ENCODE measurements at places on chromosomes 5 and 9.

- DNase-seq: no peak
Observed at GRCh38 chr9:135069558-135070197, 17.8 kb upstream of the OLFM1 start.

- no peak for DNase-seq
Observed at GRCh38 chr5:31404325-31404724, 127.6 kb downstream of the DROSHA start.

DNA sequence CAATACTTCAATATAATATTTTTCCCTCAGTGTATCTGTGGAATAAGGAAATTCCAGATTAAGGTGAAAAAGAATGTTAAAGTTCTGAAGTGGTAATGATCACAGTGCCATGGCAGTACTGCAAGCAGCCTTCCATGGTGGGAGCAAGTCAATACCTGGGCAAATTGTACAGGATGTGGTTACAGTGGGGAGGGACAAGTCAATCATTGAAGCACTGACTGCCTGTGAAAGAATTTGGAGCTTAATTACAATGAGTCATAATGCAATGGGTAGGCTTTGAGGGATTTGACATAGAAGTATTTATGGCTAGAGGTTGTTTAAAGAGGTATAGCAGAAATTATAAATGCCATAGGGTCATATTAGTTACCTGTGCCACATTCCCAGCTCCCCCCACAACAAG, 786.5 kb upstream of the ACO1 start:
- no peak for DNase-seq

DNA sequence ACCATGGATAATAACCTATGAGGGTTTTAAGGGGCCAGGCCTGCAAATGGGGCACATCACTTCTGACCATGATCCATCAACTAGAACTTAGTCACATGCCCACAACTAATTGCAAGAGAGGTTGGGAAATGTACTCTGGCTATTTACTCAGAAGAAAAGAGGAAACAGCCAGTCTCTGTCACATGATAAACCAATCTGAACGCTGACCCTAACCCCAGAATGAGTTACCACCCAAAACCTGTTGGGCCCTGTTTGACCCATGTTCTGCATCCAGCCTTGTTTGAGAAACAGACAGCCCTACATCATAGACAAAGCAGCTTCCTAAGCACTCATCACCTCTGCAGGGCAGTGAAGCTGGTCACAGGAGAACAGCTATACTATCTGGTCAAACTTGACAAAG, 5.8 kb downstream of the MACROH2A1 start:
- no peak for DNase-seq

- no peak for DNase-seq
Observed at GRCh38 chr9:132969783-132970182, 8.7 kb upstream of the GFI1B start.

GRCh38 chr5:134070725-134071613, 43.5 kb upstream of the TCF7 start:
- peak; percentile 31 for DNase-seq

DNA sequence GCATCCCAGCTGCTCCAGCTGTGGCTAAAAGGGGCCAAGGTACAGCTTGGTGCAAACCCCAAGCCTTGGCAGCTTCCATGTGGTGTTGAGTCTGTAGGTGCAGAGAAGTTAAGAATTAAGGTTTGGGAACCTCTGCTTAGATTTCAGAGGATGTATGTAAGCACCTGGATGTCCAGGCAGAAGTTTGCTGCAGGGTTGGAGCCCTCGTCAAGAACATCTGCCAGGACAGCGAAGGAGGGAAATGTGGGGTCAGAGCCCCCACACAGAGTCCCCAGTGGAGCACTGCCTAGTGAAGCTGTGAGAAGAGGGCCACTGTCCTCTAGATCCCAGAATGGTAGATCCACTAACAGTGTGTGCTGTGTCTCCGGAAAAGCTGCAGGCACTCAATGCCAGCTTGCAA, 236.2 kb upstream of the ADRA1B start:
- no peak for DNase-seq

GRCh38 chr5:126814721-126815404, 37.9 kb downstream of the LMNB1 start:
- DNase-seq: no peak

DNA sequence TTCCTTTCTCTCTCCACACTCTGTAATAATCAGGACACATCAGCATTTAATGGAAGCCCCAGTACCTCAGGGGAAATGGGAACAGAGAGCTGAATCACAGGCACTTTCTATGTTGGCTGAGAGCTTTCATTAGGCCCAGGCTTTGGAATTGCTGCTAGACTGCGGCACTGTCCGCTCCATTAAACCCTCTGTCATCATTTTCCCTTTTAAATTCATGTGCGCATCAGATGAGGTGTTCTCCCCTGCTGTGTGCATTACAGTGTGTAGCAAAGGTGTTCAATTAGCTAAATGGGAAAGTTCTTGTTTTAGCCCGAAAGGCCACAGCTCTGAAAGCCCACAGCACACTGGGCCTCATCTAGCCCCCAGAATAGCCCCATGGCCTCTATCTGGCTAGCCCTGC, 133.6 kb downstream of the SV2C start:
- DNase-seq: no peak

- DNase-seq: no peak
Observed at GRCh38 chr5:31059889-31060288, 133.6 kb upstream of the CDH6 start.

- no peak for DNase-seq
Observed at GRCh38 chr5:53884417-53884816, 324.0 kb downstream of the NDUFS4 start.

GRCh38 chr5:96962540-96962991, 26.7 kb downstream of the LNPEP start:
- DNase-seq: peak; percentile 18

DNA sequence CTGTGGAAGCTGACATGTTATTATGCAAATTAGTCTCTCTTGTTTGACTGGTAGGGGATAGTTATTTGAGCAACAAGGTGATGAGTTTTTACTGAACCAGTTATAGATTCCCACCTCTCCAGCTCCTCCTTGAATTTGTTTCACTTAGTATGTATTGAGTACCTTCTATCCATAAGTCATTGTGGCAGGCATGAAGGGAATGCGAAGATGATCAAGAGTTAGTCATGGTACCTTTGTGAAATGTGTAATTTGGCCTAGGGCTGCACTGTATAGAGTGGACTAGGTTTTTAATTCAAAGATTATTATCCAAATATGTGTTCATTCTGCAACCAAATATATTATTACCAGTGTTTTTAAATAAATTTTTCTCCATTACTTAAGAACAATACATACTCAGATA, 110.1 kb downstream of the HACD4 start:
- DNase-seq: peak; percentile 6

DNA sequence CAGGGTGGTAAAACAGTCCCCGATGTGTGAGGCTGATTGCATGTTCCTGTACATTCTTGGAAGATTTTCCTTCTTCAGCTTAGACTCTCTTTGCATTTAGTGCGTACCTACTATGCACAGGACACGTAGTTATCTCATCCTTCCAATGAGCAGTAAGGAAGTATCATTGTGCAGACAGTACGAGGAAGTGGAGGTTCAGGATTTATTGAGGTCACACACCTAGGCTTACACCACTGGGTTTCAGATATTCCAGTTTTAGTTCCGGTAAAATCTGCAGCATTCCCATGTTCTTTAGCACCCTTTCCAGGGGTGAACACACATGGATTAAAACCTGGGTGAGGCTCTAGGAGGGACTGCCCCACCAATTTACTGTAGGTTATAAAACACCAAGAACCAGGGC, 238.7 kb downstream of the ZSWIM6 start:
- DNase-seq: no peak

GRCh38 chr9:129626625-129627284, 792 bp downstream of the NTMT1 start:
- DNase-seq: peak; percentile 42

DNA sequence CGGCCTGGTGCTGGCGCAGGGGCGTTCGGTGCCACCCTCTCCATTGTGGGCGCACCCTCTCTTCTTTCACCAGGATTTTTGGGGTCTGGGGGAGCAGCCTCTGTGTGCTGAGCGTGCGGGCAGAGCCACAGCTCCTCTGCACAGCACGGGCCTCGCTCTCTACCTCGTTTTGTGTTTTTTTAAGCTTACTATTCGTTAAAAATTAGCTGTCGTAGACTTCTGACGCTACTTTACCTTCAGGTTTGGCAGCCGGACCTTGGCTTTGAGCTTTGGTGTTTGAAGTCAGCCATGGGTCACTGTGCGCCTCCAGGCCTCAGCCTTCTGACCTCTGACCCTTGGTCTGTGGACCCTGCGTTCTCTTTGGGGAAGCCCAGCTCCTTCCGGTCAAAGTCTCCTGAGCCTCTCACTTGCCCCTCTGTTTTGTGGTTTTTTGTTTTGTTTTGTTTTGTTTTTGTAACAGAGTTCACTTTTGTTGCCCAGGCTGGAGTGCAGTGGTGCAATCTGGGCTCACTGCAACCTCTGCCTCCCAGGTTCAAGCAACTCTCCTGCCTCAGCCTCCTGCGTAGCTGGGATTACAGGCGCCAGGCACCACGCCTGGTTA, 88.2 kb upstream of the CACNA1B start:
- no peak for DNase-seq

DNA sequence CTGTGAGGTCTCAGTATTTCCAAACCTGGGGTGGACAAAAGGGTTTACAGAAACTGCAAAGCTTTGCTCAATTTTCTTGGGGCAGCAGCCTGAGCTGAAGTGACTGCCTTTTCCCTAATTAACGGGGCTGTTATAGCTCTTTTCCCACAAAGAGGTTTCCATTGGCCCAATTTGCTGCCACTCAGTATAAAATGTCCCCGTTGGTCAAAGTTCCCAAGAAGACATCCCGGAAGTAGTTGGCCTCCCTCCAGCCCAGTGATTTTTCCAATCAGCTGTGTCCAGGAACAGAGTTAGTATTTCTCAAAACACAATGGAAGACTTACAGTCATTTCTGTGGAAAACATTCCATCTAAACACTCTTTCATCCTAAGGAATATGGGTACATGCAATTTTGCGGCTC, 643.6 kb downstream of the ACTL7B start:
- peak; percentile 84 for DNase-seq

DNA sequence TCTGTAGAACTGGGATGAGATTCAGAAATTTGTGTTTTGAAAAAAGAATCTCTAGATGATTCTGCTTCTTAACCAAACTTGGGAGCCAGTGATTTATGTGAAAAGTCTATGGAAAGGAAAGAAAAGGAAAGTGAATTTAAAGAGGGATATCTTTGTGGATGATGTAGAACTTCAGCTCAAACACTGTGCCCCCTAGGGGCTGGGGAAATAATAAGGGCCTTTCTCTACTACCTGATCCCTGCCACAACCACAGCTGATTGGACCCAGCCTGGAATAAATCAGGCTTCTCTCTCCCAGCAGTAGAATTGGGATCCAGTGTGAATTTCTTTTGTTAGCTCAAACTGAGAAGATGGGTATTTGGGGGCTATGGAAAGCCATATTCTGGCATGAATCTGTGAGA, 155.0 kb downstream of the PRELID2 start:
- DNase-seq: no peak

DNA sequence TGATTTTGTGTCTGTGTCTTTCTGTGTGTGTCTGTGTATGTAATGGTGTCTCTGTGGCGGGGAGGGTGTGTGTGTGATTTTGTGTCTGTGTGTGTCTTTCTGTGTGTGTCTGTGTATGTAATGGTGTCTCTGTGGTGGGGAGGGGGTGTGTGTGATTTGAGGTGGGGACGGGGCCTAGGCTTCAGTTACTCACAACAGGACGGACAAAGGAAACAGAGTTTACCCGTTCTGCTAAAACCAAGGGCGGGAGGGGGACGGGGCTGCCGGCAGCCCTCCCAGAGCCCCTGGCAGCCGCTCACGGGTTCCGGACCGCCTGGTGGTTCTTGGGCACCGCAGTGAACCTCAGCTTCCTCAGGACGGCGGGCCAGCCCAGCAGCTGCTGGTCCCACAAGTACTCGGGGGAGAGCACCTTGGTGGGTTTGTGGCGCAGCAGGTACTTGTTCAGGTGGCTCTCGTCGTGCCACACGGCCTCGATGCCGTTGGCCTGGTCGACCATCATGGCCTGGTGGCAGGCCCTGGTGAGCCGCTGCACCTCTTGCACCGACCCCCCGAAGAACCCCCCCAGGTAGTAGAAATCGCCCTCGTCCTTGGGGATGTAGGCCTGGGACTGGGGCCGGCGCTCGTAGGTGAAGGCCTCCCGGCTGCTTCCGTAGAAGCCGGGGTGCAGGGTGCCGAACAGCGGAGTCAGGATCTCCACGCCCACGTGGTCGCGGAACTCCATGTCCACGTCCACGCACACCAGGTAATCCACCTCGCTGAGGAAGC, 19.4 kb downstream of the ABO start:
- no peak for DNase-seq

GRCh38 chr9:137580954-137581322, 2.2 kb upstream of the DPH7 start:
- DNase-seq: no peak

GRCh38 chr5:67257077-67257476, 60.5 kb upstream of the CD180 start:
- no peak for DNase-seq

GRCh38 chr9:135413461-135413860, 66.1 kb upstream of the PPP1R26 start:
- DNase-seq: no peak

- no peak for DNase-seq
Observed at GRCh38 chr9:137020771-137021567, 7.1 kb downstream of the ABCA2 start.

GRCh38 chr9:72509635-72510034, 11.8 kb upstream of the TMC1 start:
- peak; percentile 42 for DNase-seq

GRCh38 chr9:129412814-129413536, 207.9 kb downstream of the C9orf50 start:
- peak; percentile 79 for DNase-seq

DNA sequence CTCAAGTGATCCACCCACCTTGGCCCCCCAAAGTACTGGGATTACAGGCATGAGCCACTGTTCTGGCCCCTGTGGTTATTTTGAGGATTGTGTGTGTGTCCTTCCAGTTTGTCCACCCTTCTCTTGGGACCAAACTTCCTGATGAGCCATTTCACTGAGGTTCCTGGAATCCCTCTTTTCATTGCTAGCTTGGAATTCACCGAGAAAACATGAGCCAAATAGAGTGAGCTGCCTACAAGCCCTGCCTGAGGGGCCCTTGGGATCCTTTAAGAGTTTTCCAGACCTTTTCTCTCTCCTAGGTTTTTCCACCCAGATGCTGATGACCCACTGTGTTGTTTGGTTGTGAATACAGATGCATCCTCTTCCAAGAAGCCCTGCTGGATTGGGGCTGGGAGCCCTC, 13.2 kb upstream of the KIF12 start:
- DNase-seq: no peak

DNA sequence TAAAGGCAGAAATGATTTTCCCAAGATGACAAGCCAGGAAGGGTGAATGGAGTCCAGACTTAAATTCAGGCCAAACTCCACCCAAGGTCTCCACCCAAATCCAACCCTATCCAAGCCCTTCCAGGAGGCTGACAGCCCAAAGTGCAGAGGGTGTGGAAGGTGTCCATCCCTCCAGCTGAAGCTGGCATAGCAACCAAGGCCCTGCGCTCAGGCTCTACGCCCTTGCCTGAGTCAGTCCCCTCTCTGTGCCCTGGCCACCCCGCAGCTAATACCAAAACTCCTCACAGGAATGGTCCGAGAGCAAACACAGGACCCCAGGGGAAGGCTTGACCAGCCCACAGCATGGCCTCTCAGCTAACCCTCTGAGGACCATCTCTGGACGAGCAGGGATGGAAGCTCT, 2.1 kb downstream of the SEPTIN8 start:
- DNase-seq: no peak

Measured in RPMI7951 (cell line).